ENCODE measurements at places on chromosomes 7 and 10.

- DNase-seq: no peak
These were observed 37.1 kb downstream of the TMEM229A start for GRCh38 chr7:123995617-123996326.

GRCh38 chr10:30063099-30063498, 3.7 kb upstream of the JCAD start:
- no peak for DNase-seq

- no peak for DNase-seq
These were observed 444.0 kb upstream of the ZMIZ1 start for GRCh38 chr10:78624791-78625190.

DNA sequence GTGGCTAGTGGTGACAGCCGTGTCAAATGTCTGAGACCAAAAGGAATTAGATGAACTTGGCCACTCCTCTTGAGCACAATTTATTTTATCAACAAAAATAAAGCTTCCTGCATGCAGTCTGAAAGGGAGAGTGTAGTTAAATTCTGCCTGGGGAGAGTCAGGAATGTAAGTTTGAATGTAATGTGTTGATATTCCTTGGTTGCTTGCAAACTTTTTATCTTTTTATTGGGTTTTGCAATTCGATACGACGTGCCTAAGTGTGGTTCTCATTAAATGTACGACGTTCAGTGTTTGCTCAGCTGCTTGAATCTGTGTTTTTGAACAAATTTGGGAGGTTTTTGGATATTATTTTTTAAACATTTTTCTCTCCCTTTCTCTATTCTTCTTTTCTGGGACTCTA, 839.9 kb downstream of the CCSER2 start:
- DNase-seq: no peak

DNA sequence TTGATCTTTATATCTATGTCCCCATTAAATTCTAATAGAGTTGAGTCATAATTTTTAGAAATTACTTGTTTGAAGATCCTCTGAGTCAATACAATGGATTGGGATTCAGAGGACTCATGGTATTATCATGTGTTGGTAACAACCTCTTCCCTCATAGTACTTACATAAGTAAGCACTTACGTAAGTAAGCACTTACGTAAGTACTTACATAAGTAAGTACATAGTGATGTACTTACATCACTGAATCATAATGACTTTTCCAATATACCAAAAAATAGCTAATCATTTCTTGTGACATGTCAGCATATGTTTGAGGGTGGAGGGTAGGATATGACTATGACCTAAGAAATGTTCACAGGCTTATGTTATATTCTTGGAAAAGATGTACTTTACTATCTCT, 740.5 kb downstream of the SORCS1 start:
- DNase-seq: no peak

GRCh38 chr10:44511166-44511565, 126.3 kb upstream of the CXCL12 start:
- DNase-seq: no peak

GRCh38 chr7:157235357-157236333, 96.9 kb downstream of the UBE3C start:
- no peak for DNase-seq

- no peak for DNase-seq
These were observed 119.0 kb upstream of the SORCS3 start for GRCh38 chr10:104521901-104522694.

GRCh38 chr7:18262058-18262457, 233.5 kb upstream of the HDAC9 start:
- DNase-seq: no peak

- no peak for DNase-seq
These were observed 785.2 kb downstream of the TYW1 start for GRCh38 chr7:67781841-67782240.

DNA sequence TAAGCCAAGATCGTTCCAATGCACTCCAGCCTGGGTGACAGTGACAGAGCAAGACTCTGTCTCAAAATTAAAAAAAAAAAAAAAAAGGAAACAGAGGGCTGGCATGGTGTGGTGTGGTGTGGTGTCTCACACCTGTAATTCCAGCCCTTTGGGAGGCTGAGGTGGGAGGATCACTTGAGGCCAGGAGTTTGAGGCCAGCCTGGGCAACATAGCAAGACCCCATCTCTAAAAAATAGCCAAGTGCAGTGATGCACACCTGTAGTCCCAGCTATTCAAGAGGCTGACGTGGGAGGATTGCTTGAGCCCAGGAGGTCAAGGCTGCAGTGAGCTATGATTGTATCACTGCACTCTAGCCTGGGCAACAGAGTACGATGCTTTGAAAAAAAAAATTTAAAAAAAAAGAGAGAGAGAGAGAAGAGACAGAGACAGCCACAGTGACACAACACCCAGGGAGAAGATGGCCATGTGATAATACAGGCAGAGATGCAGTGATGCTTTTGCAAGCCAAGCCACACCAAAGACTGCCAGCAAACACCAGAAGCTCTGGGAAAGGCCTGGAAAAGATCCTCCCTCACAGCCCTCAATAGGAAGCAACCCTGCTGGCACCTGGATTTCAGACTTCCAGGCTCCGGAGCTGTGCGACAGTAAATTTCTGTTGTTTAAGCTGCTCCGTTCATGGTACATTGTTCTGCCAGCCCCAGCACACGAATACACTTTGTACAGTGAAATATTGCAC, 19.3 kb upstream of the SRRM3 start:
- no peak for DNase-seq

- DNase-seq: no peak
These were observed 493.5 kb downstream of the DNAJB6 start for GRCh38 chr7:157830331-157830730.

DNA sequence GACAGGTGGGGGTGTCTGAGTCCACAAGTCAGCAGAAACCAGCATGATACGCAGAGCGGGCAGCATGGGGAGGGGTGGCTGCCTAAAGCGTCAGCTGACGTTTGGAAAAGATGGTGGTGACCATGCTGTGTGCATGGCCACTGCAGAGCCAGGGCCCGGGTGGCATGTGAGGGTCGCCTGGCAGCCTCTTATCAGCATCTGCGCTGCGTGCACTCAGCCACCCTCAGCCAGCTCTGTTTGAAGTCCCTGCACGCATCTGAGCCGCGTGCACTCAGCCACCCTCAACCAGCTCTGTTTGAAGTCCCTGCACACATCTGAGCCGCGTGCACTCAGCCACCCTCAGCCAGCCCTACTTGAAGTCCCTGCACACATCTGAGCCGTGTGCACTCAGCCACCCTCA, 61.5 kb downstream of the WDR37 start:
- no peak for DNase-seq

DNA sequence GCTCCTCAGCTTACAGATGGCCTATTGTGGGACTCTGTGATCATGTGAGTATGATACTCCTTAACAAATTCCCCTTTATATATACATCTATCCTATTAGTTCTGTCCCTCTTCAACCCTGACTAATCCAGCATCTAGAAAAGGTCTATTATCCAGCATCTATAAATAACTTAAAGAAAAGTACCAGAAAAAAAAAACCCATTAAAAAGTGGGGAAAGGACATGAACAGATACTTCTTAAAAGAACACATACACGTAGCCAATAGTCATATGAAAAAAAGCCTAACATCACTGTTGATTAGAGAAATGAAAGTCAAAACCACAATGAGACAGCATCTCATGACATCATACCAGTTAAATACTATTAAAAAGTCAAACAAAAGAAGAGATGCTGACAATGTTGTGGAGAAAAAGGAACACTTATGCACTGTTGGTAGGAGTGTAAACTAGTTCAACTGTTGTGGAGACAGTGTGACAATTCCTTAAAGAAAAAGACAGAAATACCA, 549.5 kb upstream of the GRM3 start:
- no peak for DNase-seq

- DNase-seq: no peak
These were observed 65.6 kb downstream of the WIPF3 start for GRCh38 chr7:29871787-29872398.

DNA sequence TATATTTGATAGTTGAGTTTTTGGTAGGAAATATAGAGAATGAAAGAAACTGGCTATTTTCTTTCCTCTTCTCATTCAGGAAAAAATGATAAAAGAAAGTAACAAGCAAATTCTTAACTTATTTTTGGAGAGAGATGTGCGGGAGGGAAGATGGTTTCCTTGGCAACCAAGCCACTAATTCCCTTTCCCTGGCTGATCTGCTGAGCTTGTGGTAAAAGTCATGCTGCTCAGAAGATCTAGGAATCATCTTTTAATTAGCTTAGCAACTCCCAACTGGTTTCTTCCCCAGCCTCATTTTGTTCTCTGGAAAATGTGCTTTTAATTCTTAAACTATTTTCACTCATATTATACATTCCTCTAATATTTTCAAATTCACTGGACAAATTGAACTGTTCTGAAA, 11.8 kb downstream of the UROS start:
- no peak for DNase-seq

- no peak for DNase-seq
These were observed 36.6 kb downstream of the ADRA2A start for GRCh38 chr10:111113238-111113960.

DNA sequence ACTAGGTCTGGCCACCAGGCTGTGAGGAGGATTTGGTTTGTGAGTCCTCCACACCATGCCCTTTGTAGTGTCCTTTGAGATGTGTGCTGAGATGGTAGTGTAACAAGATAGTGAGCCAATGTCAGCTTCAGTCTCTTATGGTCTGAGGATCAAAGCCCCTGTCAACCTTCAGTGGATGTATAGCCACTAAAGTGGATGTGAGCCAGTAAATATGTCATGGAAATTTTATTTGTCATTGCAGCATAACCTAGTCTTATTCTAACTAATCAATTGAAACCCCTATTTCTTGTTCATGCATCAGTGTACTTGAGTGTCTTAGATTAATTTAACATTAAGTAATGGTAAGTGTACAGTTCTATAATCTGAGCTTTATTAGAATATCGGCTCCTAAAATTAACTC, 51.0 kb upstream of the WAC start:
- DNase-seq: no peak

DNA sequence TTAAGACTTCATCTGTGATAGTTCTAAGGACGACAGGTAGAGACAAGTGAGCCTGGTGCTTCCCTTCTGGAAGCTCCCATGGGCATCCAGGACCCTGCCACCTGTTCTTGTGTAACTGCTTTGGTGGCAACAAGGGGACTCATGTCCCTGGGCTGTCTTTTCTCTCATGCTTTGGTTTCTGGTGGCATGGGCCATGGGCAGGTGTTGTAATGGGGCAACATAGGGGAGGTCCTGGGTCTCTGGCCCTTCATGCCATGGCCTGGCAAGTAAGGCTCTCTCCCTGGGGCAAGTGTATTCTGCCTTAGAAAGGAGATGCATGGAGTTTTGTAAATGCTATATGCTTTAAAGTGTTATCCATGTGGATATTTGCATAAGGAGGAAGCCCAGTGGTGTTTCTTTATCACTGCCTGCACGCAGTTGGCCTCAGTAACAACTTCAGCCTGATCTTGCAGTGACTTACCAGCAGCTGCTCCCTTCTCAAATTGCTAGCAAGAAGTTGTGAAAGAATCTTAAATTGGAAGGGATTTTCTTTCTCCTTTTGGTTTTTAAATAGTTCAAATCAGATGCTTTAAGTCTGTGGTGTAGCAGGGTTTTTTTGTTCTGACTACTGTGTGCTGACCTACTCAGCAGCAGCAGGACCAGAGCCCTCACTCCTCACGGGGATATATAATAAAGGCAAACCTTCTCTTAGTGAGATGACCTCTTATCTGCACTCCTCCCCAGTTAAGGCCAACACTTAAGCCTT, 39.9 kb downstream of the OGDH start:
- no peak for DNase-seq

GRCh38 chr10:124417895-124418725, 613 bp downstream of the OAT start:
- DNase-seq: peak; percentile 56

DNA sequence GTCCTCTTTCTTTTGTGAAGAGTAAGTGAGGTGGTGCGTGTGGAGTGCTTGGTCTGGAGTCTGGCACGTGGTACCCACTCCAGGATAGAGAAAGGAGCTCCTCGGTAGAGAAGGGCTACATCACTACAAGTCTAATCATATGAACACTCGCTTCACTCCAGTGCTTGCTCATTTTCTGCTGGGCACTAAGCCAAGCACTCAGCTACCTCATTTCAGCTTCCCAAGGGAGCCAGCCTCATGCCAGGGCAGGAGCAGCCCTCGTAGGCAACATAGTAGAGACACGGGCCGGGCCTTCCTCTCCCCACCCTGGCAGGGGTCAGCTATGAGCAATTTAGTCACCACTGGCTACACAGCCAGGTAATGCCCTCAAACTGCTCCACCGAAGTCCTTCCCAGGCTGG, 11.4 kb upstream of the HSPA12A start:
- DNase-seq: no peak

- no peak for DNase-seq
These were observed 21.4 kb downstream of the POT1 start for GRCh38 chr7:124908259-124908658.

GRCh38 chr7:117072620-117073118, 119.4 kb downstream of the ST7 start:
- DNase-seq: no peak

DNA sequence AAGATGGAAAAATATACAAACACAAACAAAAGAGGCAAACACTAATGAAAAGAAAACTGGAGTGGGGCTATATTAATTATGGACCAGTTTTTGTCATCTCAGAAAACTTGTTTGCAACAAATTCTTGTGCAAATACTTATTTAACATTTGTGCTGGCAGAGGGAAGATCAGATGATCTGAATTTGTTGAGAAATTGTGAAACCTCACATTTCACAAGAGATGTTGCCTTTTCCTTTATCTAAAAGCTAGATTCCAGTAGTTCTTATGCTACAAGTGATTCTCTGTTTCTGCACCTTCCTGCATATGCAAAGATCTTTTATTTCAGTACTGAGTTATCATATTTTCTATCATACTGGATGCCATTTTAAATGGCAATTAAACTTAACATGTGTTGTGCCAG, 320.7 kb downstream of the SUGCT start:
- DNase-seq: no peak

DNA sequence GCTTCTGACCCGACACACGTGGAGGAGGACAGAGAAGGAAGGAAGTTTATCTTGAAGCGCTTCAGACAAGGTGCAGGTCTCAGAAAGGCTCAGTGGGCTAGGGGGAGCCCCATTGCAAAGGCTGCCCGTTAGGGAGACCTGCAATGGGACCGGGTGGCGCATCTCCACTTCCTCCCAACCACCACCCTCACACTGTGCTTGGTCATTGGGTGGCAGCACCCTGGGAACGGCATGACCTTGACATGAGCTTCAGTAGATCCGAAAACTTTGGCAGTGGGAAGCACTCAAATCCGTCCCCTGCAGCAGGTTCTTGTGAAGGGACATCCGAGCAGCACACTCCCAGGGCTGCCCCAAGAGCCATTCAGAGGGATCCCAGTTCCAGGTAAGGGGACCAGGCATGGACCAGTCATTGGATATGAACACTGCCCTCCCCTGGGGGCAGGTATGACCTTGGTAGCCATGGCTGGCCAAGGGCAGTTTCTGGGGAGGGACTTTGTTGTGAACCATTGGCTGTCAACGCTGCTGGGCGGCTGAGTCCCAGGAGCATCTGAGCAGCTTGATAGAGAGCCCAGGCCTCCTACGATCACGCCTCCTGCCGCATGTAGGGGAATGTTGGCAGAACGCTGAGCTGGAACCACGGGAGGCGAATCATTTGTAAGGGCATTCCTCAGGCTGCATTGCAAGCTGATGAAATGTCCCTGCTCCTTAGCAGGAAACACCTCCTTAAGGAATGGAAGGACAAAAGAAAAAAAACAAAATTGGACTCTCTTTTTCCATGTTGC, 31.7 kb downstream of the GALNTL5 start:
- no peak for DNase-seq

- DNase-seq: no peak
These were observed 49.3 kb downstream of the PRKAG2 start for GRCh38 chr7:151827620-151828019.

- no peak for DNase-seq
These were observed 1.1 kb downstream of the TMEM178B start for GRCh38 chr7:141074997-141075396.

GRCh38 chr10:3625959-3626751, 158.9 kb downstream of the KLF6 start:
- DNase-seq: no peak
